ENCODE measurements at places on chromosomes 11 and 22. TPM values are rescaled to one million over a fixed set of nuclear protein-coding genes. Genes with fewer than 3 reads are reported as not detected.

GRCh38 chr11:695288-695537 is 191 bp upstream of the DEAF1 start:
- DNase-seq: no peak

GRCh38 chr11:74783241-74783871 is 34.7 kb downstream of the RNF169 start:
- DNase-seq: no peak

DNA sequence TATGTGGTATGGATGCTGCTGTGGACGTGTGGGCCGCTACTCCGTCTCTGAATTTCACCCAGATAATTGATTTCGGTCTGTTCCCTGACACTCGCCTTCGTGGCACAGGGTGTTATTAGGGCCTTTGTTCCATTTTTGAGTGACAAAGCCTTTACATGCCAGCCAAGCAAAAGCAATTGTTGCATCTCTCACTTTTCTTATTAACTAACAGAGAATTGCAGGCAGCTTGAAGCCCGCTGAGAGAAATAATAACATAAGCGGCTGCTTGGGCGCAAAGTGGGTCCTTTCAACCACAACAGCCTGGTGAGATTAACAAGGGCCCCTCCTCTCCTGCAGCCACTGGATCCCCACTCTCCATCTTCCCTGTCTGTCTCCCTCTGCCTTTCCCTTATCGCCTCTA is 449.4 kb downstream of the NTM start:
- no peak for DNase-seq

- no peak for DNase-seq
Measured at GRCh38 chr22:49366437-49366836, 461.2 kb downstream of the BRD1 start.

GRCh38 chr22:48645766-48646165 is 1181.9 kb downstream of the BRD1 start:
- DNase-seq: no peak

GRCh38 chr22:33722816-33723215 is 197.5 kb downstream of the LARGE1 start:
- DNase-seq: no peak

DNA sequence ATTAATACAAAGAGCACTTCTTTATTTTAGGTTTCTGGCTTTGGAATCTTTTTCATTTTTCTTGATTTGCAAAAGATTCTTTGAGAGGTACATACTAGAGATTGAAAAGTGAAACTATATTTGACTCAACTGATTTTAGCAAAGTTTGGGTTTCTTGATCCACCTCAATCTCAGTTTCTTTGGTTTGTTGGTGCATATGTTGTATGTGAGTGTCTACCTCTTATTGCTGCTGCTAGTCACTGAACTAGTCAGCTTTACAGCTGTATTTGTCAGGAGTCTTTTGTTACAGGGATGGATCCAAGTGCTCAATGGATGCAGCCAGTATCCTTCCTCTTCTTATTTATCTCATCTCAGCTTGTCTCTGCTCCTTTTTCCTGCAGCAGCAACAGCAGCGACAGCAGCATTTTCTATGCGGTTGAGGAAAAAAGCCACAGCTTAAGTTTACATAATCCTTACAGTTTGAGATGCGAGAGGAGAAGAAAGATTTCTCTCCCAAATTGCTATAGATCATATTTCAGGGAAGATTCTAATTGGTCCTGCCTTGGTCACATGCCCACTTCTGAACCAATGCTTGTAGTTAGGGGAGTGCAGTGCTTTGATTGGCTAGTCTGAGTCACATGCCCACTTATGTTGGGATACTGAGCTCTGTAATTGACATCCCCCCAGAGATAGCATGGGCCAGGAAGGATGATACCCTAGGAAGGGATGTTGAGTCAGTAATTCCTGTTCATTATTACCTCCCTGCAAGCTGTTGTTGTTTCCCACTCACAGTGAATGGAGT is 10.0 kb upstream of the ZNRF3 start:
- DNase-seq: no peak

DNA sequence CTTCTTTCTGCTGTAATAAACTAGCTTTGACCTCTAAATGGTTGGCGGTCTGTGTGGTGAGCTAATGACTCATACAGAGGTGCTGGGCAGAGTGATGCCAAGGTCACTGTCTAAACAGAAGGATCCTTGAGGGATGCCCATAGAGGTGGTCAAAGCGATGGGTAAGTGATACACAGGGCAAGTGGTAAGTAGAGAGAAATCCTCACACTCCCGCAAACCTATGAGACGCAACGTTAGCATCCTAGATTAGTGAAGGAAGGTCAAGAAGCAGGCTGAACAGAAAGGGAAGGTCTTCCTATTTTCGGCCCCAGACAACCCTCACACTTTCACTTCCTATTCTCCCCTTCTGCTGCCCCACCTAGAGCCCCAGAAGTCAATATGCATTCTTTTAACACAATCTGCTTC is 65.6 kb upstream of the SESN3 start:
- DNase-seq: no peak

The LMNTD2 gene
- 2.7 TPM for total RNA-seq

The ANO9 gene
- total RNA-seq: 31.7 TPM

The RAB36 gene
- 0.50 TPM for total RNA-seq

The KCNA4 gene
- not detected for total RNA-seq

The CSF2RB gene
- 0.54 TPM for total RNA-seq

The OVOL1 gene
- total RNA-seq: 0.09 TPM

The OR52H1 gene
- not detected for total RNA-seq
